ENCODE measurements at places on chromosomes 12 and 14. TPM values are rescaled to one million over a fixed set of nuclear protein-coding genes. Genes with fewer than 3 reads are reported as not detected.

The ETFBKMT gene
- total RNA-seq, result 0.63 TPM

The OTOGL gene
- not detected for total RNA-seq

The MANSC4 gene
- not detected for total RNA-seq

The LMO3 gene
- not detected for total RNA-seq

The FOXM1 gene
- 36.8 TPM for total RNA-seq

The CLEC2D gene
- total RNA-seq, result 1.7 TPM

The LHX5 gene
- not detected for total RNA-seq

The EIF4B gene
- total RNA-seq, result 371 TPM

The ADCY4 gene
- total RNA-seq, result 8.0 TPM

The DEPDC4 gene
- 1.0 TPM for total RNA-seq

The FAM181A gene
- total RNA-seq, result not detected

The PPP1R1A gene
- 11.1 TPM for total RNA-seq

The MGST1 gene
- total RNA-seq, result 49.4 TPM

The ERP27 gene
- 1.4 TPM for total RNA-seq

The SERPINA5 gene
- 2.4 TPM for total RNA-seq

The AGAP2 gene
- total RNA-seq, result not detected

All from epithelial cell of proximal tubule (primary cell).